ENCODE measurements at places on chromosomes 11 and 22.

GRCh38 chr22:44379817-44380755 lies 67.3 kb upstream of the SHISAL1 start:
- no peaks in the 10 kb centered on the region for H3K36me3 ChIP-seq
- no peaks in the 10 kb centered on the region for H3K27me3 ChIP-seq
- H3K4me3 ChIP-seq, result no peak overlapping the region
- no peak for DNase-seq
- no peaks in the 10 kb centered on the region for H3K4me1 ChIP-seq

DNA sequence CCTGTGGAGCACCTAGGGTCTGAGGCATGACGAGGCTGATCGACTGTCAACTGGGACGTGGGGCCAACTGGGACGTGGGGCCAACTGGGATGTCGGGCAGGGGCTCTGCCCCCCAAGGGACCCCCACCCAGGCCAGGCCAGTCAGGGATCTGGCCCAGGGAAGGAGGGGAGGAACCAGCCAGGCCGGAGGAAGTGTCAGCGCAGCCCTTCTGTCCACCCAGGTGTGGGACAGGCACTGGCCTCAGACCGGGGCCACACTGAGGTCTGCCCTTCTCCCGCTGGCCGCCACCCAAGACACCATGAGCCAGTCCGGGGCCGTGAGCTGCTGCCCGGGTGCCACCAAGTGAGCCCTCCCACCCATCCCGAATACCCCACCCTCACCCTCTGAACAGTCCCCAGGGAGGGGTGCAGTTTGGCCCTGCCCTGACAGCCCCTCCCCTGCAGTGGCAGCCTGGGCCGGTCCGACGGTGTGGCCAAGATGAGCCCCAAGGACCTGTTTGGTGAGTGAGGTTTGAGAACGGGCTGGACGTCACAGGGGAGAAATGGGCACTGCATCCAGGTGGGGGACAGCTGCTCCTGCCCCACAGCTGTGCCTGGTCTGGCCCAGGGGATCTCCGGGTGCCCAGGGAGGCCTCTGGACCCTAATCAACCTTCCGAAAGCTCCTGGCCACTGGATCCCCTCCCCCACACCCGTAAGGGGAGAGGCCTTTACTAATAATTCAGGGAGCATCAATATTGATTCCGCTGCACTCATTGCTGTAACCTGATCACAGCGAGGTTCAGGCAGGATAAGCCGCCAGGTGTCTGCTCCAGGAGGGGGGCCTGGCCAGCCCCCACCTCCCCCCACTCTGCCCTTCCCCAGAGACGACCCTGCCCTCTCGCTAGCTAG lies 3.3 kb downstream of the EPS8L2 start:
- H3K27me3 ChIP-seq, result no peaks in the 10 kb centered on the region
- H3K27ac ChIP-seq, result no peak overlapping the region
- no peak overlapping the region for H3K4me3 ChIP-seq

DNA sequence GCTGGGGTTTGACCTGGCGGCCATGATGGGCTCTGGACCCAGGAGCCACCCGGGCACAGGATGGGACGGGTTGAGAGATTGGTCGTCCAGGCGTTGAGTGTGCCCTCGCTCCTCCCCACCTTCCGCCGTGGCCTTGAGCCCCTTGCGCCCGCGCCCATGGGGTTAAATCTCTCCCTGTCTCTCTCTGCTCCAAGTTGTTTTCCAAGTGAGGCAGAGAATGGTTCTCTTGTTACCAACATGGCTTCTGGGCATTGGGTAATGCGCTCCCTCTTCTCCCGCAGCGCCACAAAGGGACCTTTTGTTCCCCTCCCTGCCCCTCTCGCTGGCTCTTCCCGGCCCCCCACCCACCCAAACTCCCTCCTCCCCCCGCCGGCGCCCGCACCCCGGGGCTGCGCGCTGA lies 18.8 kb upstream of the PICK1 start:
- no peaks in the 10 kb centered on the region for H3K27me3 ChIP-seq
- H3K4me1 ChIP-seq, result peaks cover 6% of the 10 kb centered on the region
- no peak for DNase-seq
- no peaks in the 10 kb centered on the region for H3K36me3 ChIP-seq
- H3K27ac ChIP-seq, result no peak overlapping the region

DNA sequence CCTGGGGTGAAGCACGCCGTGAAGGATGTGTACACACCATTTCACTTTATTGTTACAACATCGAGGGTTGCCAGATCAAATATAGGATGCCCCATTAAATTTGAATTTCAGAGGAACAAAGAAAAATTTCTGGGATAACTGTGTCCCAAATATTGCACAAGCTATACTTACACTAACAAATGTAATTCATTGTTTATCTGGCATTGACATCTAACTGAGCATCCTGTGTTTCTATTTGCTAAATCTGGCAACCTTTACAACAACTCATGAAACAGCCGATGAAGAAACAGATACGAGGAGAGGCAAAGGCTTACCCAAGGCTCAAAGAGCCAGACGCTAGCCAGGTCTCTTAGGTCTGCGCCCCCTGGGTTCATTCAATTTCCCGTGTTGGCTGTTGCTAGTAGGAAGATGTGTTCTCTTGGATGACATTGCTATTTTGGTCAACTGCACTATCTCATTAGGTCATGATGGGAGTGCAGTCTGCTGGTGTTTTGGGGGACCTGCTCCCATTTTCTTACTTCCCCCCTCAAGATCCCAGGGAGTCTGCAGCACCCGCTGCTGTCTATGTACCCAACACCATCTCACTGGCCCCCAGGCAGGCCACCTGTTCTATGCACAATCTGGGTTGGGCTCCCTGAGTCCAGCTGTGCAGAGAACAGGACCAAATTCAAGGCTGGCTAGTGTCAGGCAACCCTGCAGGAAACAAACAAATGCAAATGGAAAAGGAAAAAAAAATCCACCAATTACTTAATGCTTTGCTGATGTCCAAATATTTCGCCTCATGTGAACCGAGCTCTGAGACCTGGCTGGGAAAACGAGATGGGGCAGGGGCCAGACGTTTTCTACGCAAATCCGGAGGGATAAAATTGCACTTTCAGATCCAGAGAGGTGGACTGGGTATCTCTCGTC lies 560.9 kb downstream of the MIAT start:
- H3K27ac ChIP-seq, result no peak overlapping the region
- no peaks in the 10 kb centered on the region for H3K4me1 ChIP-seq
- H3K27me3 ChIP-seq, result no peaks in the 10 kb centered on the region
- no peak for DNase-seq

- H3K27ac ChIP-seq, result no peak overlapping the region
- H3K27me3 ChIP-seq, result no peaks in the 10 kb centered on the region
- H3K4me3 ChIP-seq, result no peak overlapping the region
- H3K36me3 ChIP-seq, result no peaks in the 10 kb centered on the region
Measured at GRCh38 chr11:121652971-121653370, 200.2 kb upstream of the SORL1-AS1 start.

GRCh38 chr22:40594346-40594745 lies 42.2 kb downstream of the MRTFA start:
- no peak overlapping the region for H3K27ac ChIP-seq
- H3K4me3 ChIP-seq, result no peak overlapping the region
- DNase-seq, result peak; percentile 27
- peaks cover 2% of the 10 kb centered on the region for H3K4me1 ChIP-seq
- no peaks in the 10 kb centered on the region for H3K27me3 ChIP-seq

- H3K36me3 ChIP-seq, result no peaks in the 10 kb centered on the region
- DNase-seq, result peak; percentile 40
- no peaks in the 10 kb centered on the region for H3K27me3 ChIP-seq
Measured at GRCh38 chr11:17923217-17923616, 89.6 kb downstream of the SERGEF start.

- no peaks in the 10 kb centered on the region for H3K36me3 ChIP-seq
- H3K4me1 ChIP-seq, result no peaks in the 10 kb centered on the region
- H3K27me3 ChIP-seq, result no peaks in the 10 kb centered on the region
- H3K4me3 ChIP-seq, result no peak overlapping the region
- no peak for DNase-seq
Measured at GRCh38 chr11:133995066-133995465, 38.3 kb upstream of the IGSF9B start.

DNA sequence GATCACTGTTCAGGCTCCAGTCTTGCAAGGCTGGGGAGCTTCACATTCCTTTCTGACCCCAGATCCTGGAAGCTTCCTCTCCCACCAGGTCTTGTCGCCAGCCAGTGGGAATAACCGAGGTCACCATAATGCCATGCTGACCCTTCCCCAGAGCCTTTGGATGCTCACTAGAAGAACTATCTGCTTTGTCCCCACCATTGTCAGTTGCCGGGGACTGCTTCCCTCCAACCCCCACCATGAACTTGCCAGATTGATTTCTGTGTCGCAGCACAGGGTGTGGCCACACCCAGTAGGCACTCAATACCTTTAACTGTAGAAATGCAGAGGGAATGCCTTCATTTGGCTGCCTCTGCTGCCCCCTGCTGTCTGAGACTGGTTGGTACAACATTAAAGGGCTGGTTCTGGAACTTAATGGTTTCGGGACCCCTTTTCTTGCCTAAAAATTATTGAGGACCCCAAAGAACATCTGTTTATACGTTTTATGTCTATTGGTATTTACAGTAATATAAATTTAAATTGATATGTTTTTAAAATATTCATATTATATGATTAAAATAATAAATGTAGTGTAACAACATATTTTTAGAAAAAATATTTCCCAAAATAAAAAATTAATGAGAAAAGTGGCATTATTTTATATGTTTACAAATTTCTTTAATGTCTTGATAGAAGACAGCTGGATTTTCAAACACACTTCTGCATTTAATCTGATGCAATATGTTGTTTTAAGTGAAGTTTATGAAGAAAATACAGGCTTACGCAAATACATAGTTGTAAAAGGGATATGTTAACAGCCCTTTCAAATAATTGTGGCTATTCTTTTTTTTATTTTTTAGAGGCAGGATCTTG lies 6.7 kb upstream of the GDPD5 start:
- H3K36me3 ChIP-seq, result no peaks in the 10 kb centered on the region
- H3K27me3 ChIP-seq, result no peaks in the 10 kb centered on the region

DNA sequence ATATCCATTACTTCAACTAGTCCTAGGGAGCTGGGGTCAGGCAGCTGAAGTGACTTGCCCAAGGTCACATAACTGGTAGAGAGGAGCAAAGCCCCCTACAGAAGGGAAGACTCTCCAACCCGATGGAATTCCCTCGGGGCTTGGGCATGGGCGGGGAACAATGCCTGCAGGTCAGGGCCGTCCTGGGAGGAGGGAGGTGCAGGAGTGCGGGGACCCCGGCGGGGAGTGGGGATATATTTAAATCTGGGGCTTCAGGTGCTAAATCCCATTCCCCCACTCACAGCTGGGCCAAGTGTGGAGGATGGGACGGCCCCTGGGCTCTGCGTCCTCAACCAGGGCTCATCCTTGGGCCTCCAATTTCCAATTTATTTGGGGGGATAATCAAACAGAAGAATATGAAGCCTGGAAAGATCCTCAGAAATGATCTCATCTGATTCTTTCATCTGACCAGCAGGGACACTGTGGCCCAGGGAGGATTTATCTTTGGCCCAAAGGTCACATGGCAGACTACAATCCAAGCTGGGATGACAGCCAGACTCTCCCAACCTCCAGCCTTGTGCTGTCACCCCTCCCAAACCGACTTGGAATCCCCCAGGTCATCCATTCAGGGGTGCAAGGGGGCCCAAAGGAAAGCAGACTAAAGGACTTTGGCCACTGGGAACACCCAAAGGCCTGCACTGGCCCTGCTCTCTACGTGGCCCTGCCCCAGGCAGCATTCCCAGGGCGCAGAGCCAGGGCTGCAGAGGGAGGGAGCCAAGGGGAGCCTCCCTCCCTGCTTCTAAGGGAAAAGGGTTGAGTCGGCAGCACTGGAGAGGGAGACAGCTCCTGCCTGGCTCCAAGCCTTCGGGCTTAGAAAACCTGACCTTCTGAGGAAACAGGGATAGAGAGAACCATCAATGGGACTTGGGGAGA lies 8.7 kb upstream of the C1QTNF6 start:
- no peaks in the 10 kb centered on the region for H3K36me3 ChIP-seq
- H3K4me1 ChIP-seq, result peaks cover 14% of the 10 kb centered on the region
- H3K4me3 ChIP-seq, result no peak overlapping the region
- peak overlapping the region; percentile 30 for H3K27ac ChIP-seq
- H3K27me3 ChIP-seq, result no peaks in the 10 kb centered on the region
- DNase-seq, result peak; percentile 56

DNA sequence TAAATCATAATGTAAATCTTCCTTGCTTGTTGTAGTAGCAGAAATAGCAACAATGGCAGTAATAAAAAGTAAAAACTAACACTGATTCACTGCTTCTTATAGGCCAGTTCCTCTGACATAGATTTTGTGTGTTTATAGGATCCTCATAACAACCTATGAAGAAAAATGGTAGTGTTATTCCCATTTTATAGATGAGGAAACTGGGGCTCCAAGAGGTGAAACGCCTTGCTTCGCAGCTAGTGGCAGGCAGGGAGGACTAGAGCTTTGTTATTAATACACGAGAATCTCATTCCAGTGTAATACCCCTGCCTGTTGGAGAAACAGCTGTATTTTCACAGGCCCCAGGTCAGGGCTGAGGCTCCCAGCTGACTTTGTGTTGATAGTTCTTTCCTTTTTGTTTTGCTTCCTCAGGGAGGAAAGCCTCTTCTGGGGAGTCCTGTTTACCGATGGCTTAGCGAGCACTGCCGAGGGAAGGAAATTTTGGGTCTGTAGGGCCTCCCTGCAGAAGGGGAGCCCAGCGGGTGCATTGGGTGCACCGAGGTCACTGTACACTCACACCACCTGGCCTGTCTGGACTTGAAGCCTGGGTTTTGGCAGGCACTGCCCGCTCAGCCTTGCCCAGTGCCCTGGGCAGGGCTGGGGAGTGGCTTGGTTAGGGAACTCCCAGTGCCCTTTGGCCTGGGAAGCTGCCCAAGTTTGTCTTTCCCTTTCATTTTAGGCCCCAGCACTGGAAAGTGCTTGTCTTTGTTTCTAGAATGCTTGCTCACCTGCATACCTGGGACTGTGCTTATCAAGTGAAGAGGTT lies 13.5 kb downstream of the KIAA1671 start:
- no peak for DNase-seq
- H3K27ac ChIP-seq, result peak overlapping the region; percentile 54
- peaks cover 9% of the 10 kb centered on the region for H3K4me1 ChIP-seq

DNA sequence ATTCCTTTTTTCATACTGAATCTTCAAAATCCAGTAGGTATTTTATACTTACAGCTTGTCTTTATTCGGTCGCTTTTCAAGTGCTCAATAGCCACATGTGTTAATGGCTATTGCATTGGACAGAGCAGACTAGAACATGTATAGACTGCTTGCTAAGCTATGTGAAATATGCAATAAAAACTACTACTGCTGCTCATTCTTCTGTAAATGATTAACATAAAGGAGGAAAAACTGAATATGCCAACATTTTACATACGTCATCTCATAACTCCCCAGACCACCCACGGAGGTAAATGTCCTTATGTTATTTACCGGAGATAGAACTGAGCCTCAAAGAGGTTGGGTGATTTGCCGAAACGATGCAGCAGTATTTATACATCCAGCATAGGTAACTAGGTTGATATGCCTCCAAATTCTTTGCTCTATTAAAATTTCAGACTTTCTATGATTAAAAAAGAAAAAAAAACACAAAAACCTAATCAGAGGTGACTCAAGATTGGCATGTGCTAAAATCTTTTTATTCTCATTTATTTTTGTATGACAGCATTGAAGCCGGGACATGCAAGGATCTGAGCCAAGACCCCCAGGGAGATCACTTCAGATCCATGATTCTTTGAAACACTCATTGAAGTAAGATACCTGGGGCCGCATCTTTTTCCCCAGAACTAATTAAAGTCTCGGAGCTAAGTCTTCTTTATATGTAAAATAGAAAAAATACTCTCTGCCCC lies 78.5 kb upstream of the OR5AK2 start:
- no peak overlapping the region for H3K4me3 ChIP-seq
- no peak overlapping the region for H3K27ac ChIP-seq
- DNase-seq, result no peak
- H3K4me1 ChIP-seq, result no peaks in the 10 kb centered on the region

- H3K4me3 ChIP-seq, result no peak overlapping the region
- H3K27ac ChIP-seq, result no peak overlapping the region
- H3K36me3 ChIP-seq, result no peaks in the 10 kb centered on the region
- H3K4me1 ChIP-seq, result no peaks in the 10 kb centered on the region
Measured at GRCh38 chr11:9274499-9275258, 9.5 kb upstream of the DENND5A start.

Measured in mesendoderm (in vitro differentiated cells).